ENCODE measurements at places on chromosomes 16 and 17. TPM values are rescaled to one million over a fixed set of nuclear protein-coding genes. Genes with fewer than 3 reads are reported as not detected.

GRCh38 chr16:6482696-6483468 is 849.8 kb upstream of the RBFOX1 start:
- DNase-seq: no peak

- DNase-seq: no peak
Measured at GRCh38 chr16:85728879-85729278, 22.0 kb downstream of the C16orf74 start.

GRCh38 chr17:31582151-31582907 is 190.9 kb downstream of the RAB11FIP4 start:
- DNase-seq: peak; percentile 40

GRCh38 chr16:20971401-20971800 is 70.8 kb downstream of the LYRM1 start:
- DNase-seq: no peak

GRCh38 chr17:10628756-10629155 is 28.4 kb downstream of the MYH3 start:
- no peak for DNase-seq

DNA sequence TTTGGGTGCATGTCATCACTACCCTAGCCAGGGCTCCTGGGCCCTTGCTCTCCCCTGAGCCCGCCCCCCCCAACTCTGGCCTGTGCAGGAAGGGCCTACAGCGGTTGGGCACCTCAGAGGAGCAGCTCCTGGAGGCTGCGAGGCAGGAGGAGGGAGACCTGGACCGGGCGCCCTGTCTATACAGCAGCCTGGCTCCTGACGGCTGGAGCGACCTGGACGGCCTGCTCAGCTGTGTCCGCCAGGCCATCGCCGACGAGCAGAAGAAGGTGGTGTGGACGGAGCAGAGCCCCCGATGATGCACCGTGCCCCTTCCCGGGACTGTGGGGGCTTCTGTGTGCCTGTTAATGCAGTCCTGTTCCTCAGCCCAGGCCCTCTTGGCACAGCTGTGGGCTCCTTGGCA is 12.1 kb downstream of the SGSH start:
- DNase-seq: no peak

- no peak for DNase-seq
Measured at GRCh38 chr17:4474093-4474492, 24.6 kb upstream of the SPNS2 start.

DNA sequence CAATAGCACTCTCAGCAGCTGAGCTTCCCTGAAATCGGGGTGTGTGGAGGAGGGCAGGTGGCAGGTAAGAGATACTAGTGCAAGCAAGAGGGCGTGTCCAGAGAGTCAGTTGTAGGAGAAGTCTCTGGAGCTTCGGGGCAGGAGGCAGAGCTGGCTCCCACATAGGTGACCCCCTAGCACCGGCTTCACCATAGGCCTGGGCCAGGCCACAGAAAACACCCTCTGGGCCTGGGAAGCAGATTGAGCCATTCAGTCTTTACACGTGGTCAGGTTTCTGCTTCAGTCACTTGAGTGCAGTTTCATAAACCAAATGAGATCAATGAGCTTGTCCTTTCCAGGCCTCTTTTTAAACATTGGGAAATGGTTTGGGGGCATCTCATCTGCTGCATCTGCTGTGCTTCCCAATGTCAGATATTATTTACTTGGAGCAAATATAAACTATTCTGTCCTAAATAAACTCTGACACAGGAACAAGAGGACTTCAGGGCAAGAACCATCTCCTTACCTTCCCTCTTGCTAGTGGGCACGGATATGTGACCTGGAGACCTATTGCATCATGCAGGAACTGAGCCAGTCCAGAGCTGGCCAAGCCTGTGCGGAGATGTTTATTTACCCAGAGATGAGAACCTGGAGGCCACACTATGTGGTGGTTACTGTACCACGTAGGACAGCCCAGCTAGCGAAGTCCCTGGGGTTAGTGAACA is 16.1 kb downstream of the CCR7 start:
- DNase-seq: peak; percentile 57

GRCh38 chr17:65182233-65182632 is 45.1 kb downstream of the RGS9 start:
- DNase-seq: no peak

GRCh38 chr17:40063901-40064531 is 1.3 kb downstream of the THRA start:
- no peak for DNase-seq

Gene OR4D1
- not detected for total RNA-seq

Data from HT1080 (cell line).